SJCRH30 (cell line): ENCODE measurements at places on chromosomes 4 and X.

DNA sequence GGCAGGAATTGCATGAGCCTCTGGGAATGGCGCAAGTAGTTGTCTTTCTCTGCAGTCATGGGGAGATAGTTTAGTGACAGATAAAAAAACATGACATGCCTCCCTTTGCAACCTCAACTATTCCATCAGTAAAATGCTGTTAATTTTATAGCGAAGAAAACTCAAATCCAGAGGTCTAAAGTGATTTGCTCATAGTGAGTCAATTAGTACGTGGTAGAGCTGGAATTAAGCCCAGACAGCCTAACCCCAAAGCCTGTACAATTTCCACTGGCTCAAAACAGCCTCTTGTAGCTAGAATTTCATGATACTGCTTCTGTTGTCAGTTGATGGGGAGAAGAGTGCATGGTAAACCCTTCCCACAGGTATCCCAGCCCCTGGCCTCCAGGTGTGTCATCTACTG, 81.3 kb upstream of the TRPC5 start:
- DNase-seq = no peak

DNA sequence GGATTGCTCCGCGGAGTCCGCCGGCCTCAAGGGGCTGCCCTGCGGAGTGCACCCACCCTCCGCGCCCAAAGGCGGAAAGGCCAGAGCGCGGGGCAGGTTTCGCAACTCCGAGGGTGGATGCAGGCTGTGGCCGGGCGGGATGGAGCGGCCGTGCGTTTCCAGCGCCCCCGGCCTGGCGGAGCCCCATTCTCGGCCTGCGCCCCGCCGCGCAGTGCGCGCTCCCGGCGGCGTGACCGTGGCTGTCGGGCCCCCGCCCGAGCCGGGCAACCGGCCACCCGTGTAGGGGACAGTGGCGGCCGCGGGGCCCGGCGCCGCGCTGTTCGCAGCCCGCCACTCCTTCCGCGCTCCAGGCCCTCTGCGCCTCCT, 331 bp downstream of the SETD7 start:
- no peak for DNase-seq

GRCh38 chrX:31314921-31315320, 243.1 kb upstream of the FTHL17 start:
- no peak for DNase-seq

DNA sequence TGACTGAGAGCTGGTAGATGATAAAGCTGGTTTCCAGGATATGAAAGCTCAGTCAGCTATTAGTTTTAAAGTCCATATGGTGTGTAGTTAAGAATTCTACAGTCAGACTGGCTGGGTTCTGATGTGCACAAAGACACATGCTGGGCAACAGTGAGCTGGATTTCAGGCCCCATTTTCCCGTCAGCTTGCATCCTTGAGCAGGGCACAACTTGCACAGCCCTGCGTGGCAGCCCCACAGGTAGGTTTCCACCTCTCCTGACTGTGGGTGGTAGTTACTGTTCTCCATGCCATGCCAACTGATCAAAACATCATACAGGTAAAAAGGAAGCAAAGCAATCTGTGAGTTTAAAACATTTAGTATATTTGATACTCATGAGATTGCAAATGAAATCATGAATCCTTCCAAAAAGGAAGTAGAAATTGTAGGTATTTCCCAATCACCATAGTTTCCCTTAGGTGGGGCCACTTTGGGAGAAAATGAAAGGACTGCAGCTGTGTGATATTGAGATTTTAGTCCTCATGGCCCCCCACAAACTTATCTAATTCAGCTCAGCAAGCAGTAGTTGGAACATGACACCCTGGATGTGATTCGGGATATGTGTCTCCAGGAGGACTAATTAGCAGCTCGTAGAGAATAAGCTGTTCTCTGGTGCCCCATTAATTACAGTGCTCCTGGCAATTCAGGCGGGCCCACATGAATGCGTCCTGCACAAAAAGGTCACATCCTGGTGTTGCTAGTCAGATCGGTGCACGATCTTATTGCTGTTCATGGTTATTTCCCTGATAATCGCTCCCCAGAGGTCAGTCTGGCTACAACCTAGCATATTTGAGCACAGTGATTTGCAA, 42.4 kb upstream of the NOCT start:
- DNase-seq = no peak

DNA sequence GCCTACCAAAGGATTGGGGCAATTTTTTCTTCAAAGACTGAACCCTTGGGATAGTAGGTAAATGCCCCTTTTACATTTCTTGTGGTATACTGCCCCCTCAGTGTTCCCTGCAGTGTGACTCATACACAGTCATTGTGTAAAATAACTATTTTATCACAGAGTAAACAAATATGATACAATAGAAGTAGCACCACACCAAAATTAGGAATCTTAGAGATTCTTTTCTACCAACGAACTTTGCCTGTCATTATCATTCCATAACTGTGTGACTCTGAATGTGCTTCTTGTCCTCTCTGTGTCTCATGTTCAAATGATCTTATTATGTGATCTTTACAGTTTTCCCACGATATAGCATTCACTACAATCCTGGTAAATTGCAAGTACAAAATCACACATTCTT, 517.0 kb downstream of the ZIC3 start:
- no peak for DNase-seq

GRCh38 chr4:155659176-155659575, 7.5 kb upstream of the GUCY1A1 start:
- DNase-seq = no peak
